ENCODE measurements at places on chromosomes 16 and 17.
A peak's percentile ranks its signal among the peaks of the same experiment; 100 is the strongest.

DNA sequence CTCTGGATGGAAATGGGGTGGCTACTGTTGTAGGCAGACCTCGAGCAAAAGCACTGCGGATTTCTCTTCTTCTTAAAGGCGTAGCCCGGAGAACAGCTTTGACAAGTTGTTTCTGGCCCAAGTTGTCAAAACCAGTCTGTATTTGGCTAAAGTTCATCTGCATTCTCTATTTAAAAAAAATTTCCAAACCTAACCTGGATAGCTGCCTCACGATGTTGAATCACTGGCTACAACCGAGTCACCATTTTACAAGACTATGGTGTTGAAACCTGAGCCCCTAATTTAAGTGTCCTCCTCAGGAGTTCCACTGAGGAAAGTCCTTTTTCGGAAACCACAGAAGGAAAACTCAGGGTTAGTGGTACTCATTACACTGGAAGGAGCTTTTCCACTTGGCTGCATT is 1.5 kb downstream of the SLC16A6 start:
- no peak for DNase-seq

GRCh38 chr17:48678141-48678971 is 44.0 kb downstream of the PRAC1 start:
- peak; percentile 31 for DNase-seq

- no peak for DNase-seq
Measured at GRCh38 chr16:13944816-13945215, 24.9 kb downstream of the ERCC4 start.

- no peak for DNase-seq
Measured at GRCh38 chr17:55727920-55728319, 5.3 kb upstream of the TMEM100 start.

DNA sequence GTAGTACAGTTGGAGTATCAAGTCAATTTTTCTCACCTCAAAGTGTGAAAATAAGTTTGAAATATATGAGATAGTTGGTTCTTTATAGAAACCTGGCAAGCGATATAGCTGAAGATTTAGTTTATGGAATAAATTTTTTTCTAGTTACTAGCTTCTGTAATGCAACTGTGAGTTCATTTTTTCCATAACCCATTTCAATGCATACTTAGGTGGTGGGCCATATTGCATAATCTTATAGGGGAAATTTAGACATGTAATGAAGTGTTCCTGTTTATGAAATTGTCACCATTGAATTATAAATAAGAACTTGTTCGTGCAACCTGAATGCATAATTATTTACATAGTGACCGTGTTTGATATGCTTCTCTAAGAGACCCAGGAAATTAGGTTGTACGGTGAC is 9.0 kb downstream of the MOSMO start:
- no peak for DNase-seq

- DNase-seq, result no peak
Measured at GRCh38 chr17:70912716-70913485, 743.6 kb downstream of the KCNJ2 start.

DNA sequence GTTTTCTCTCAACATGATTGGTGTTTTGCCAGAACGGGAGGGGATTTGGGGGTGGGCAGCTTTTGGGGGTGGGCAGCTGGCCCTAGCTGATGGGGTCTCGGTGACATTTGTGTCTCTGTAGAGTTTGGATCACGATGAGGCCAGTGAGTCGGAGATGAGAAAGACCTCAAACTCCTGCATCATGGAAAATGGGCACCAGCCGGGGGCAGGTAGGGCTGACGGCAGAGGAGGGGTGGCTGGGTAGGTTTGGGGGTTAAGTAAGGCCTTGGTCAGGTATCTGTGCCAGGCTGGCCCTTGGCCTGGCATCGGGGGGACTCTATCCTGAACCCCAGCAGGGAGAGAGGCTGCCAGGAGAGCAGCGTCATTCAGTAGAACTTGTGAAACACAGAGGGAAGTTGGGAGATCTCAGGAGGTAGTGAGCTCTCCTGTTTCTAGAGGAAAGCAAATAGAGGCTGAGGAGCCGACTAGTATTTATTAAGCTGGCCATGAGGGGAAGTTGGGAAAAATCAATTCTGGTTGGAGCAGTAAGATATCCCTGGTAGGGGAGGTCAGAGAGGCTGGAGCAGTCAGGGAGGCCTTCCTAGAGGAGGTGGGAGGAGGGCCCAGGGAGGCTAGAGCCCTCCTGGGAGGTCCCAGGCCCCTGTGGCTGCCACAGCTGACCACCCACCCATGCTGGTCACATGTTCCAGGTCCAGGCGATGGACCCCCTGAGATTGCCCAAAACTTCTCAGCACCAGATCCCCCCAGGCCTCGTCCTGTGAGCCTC is 8.1 kb downstream of the SMTNL2 start:
- DNase-seq, result no peak

DNA sequence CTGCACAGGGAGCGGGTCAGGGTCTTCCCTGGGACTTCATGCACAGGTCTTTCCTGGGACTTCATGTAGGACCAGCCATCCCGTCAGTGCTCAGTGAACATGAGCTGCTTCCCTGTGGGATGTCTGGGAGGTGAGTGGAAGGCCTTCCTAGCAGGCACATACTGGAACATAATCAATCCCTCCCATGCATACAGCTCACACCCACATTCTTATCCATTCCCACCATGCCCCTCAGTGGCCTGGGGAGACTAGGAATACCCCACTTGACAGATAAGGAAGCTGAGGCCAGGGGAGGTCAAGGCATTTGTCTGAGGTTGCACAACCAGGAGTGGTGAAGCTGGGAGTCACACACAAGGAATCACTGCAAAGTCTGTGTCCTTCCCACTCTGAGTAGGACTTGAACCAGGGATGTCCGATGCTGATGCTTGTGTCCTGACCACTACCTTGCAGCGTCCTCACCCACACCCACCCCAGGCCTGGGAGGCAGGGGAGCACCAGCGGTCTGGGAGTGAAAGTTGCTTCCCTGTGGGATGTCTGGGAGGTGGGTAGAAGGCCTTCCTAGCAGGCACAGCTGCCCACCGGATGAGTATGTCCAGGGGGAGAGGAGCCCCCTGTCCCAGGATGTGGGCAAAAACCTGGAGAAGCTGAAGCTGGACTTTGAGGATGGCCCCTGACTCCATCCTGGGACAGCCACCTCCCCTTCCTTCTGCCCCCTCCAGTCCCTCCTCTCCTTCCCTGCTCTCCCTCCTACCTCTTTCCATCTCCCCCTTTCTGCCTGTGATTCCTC is 1.0 kb upstream of the NLRC5 start:
- DNase-seq, result no peak

- no peak for DNase-seq
Measured at GRCh38 chr17:75135946-75136345, 4.4 kb upstream of the NT5C start.

DNA sequence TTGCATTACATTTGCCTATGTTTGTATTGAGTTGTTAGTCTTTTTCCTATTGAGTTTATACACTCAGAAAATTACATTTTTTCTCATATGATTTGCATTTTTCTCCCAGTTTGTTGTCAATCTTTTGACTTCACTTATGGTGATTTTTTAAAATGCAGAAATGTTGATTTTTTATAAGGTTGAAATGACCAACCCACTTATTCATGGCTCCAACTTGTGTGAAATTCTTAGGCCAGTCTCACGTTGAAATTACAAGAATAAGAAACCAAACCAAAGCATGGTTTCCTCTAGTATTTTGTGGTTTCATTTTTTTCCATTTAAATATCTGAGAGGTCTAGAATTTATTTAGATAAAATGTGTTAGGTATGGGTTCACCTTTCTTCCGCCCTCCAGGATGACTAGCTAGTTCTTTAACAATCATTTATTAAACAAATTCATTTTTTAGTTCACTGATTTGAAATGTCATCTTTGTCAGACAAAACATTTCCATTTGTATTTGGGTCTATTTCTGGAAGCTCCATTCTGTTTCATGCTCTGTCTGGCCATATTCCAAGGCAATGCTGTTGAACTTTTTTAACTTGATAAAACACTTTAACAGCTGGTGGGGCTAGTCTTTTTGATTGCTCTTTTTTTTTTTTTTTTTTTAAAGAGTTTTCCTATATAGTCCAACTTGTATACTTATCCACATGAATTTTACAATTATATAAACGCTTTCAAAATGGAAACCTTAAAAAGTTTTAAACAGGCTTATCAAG is 40.0 kb downstream of the FAM20A start:
- DNase-seq, result no peak

DNA sequence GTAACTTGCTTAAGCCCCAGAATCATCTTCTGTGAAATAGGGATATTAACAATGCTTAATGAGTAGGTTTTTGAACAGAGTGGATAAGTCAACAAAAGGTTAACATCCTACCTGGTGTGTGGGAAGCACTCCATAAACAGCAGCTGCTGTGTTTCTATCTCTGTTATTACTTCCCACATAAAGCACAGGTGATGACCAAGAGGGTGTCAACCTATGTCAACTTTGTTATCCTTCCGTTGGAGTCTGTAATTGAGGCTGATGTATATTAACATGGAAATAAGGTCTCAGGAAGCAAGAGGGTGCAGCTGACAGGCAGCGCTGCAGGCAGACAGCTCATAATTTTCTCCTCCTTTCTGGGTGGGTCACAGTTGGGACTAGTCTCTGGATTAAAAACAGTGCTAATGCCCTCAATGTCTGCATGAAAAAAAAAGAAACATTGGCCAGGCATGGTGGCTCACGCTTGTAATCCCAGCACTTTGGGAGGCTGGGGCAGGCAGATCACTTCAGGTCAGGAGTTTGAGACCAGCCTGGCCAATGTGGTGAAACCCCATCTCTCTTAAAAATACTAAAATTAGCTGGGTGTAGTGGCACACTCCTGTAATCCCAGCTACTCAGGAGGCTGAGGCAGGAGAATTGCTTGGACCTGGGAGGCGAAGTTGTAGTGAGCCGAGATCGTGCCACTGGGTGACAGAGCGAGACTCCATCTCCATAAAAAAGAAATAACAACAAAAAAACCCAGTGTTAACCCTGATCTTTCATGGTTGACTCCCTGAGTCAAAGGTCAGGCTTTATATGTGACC is 269.6 kb downstream of the SNX29 start:
- DNase-seq, result no peak

DNA sequence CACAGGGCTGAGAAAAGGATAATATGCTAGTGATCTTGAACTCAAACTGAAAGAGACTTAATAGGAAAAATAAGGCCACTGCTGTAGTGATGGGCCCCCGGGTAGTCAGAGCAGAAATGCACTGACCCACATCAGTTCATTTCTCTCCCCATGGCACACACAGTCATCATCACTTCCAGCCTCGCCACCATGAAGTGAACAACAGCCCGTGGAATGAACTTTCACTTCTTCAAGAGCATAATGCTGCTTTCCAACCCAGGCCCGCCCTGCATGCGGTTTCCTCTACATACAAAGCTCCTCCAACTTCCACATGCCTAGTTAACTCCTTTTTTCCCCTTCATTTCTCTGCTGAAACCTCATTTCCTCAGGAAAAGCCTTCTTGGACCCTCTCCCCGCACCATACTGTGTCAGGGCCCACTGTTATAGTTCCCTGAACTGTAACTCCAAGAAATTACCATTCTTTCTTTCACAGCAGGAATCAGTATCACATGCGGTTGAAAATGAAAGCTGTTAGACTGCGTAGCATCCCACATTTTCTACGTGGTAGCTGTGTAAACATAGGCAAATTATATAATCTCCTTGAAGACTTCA is 65.8 kb upstream of the SMIM36 start:
- no peak for DNase-seq

DNA sequence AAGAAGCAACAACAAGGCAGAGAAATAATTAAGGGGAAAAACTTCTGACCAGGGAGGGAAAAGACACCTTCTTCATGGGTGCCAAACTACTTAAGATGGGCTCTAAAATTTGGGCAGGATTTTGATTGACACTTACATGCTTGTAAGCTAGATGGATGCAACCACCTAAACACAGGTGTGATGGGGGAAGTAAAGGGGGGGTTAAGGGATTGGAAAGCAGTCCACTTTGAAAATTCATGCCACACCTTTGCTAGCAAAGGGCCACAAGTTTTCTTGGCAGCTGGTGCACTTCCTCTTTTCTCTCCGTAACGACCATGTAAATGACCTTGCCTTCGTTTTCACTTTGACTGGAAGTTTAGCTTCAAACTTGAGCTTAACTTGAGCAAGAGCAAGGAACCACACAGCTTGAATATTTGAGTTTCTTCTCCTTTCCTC is 14.3 kb upstream of the PRKAR1A start:
- DNase-seq, result no peak

- DNase-seq, result peak; percentile 27
Measured at GRCh38 chr17:61337290-61337689, 62.4 kb upstream of the TBX2 start.

GRCh38 chr16:67910158-67910557 is 17.1 kb downstream of the PSKH1 start:
- DNase-seq, result peak; percentile 82

GRCh38 chr17:73192206-73192893 is 505 bp upstream of the COG1 start:
- peak; percentile 73 for DNase-seq

All from substantia nigra (tissue), 51 donors.